ENCODE measurements at places on chromosomes 11 and 22. TPM values are rescaled to one million over a fixed set of nuclear protein-coding genes. Genes with fewer than 3 reads are reported as not detected.
A peak's percentile ranks its signal among the peaks of the same experiment; 100 is the strongest.

- H3K4me1 ChIP-seq = no peaks in the 10 kb centered on the region
- no peaks in the 10 kb centered on the region for H3K27me3 ChIP-seq
- no peak for DNase-seq
- H3K36me3 ChIP-seq = no peaks in the 10 kb centered on the region
Measured at GRCh38 chr11:92776676-92777075, 192.8 kb upstream of the MTNR1B start.

DNA sequence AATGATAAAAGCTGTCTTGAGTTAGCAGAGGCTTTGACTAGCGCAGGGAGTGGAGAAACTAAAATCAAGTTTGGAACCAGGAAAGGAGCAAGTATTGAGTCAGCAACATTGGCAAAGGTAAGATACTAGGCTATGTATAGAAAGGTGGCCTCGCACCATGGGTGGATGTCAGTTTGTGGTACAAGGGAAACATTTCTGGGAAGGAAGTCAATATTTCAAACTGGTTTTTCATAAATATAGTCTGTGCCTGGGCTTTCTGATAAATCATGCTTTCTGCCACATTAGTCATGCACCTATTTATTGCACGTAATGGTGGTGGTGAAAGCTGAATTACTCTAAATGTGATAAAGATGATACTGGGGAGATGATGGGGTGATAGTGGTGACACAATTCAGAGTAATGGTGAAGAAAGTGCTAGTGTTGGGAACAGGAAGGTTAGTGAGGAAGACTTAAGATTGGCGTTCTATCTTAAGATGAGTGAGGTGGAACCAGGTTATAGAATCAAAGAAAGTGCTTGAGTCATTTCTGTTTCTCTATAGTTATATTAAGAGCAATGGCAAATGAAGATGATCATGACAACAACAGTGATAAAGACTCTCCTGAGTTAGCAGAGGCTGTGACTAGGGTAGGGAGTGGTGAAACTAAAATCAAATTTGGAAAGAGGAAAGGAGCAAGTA is 729.0 kb downstream of the FAM181B start:
- H3K36me3 ChIP-seq = no peaks in the 10 kb centered on the region
- no peak for DNase-seq
- H3K27ac ChIP-seq = no peak overlapping the region
- H3K4me3 ChIP-seq = no peak overlapping the region

DNA sequence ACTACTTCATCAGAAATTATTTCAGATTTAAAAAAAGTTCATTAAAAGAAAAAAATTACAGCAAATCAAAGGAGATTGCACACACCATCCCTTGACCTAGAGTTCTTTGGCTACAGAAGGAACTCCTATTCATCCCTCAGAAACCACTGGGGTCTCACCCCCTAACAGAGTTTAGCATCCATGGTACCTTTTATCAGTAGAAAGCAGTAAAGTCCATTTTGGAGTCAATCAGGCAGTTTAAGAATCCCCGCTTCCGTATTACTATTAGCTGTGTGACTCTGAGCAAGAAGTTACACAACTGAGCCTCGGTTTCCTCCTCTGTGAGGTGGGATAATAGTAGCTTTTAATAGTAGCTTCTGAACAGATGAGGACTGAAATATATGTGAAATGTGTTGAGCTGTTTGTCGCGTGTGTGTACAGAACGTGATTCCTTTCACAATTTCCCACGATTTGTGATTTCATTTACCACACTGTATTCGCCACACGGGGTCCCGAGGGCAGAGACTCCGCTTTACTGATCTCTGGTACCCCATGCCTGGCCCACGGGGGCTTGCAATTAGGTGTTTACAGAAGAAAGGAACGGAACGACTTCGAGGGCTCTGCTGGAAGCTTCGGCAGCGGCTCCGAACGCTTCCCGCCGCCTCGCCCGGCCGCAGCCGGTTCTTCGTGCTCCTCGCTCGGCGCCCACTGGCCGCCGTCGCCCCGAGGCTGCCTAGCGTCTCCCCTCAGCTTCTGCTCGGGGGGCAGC is 72.5 kb upstream of the ZBED5 start:
- H3K36me3 ChIP-seq = no peaks in the 10 kb centered on the region
- H3K4me1 ChIP-seq = peaks cover 13% of the 10 kb centered on the region
- H3K4me3 ChIP-seq = peak overlapping the region; percentile 66
- H3K27me3 ChIP-seq = no peaks in the 10 kb centered on the region
- no peak for DNase-seq

GRCh38 chr11:78476066-78476465 is 58.4 kb upstream of the GAB2 start:
- no peak overlapping the region for H3K4me3 ChIP-seq
- H3K36me3 ChIP-seq = peaks cover 4% of the 10 kb centered on the region
- no peaks in the 10 kb centered on the region for H3K4me1 ChIP-seq
- no peak overlapping the region for H3K27ac ChIP-seq
- no peaks in the 10 kb centered on the region for H3K27me3 ChIP-seq

DNA sequence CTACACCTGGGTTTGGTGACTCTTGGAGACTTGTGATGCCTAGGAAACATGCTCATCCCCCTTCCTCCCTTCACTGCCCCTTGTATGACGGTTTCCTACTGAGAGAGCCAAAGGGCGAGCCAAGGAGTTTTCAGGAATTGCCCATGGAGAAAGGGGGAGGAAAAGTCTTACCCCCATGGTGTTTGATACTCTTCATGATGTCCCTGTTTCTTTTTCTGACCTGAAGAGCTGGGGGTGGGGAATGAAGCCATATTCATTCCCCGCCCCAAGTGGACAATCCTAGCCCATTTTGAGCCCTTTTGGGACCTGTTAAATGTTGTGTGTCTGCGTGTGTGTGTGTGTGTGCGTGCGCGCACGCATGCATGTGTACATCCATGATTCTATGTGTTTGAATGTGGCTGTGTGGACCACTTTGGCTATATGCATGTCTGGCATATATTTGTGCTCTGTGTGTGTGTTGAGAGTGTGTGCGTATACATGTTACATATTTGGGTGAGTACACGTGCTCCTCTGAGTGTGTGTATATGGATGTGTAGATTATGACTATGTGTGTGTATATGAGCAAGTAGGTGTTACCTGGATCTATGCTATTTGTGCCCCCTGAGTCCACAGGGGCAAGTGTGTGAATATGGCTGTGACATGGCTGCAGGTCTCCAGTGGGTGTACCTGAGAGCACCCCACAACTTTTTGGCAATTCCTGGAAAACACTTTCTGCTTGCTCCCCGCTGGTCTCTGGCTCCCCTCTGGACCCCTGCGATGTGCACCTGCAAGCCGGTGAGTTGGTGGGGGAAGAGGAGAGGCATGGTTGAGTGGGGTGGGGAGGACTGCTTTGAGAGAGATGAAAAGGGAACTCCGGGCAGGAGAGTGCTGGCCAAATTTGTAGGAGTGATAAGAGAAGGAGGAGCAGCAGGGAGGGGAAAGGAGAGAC is 24.6 kb downstream of the OTOG start:
- no peak overlapping the region for H3K27ac ChIP-seq
- H3K4me3 ChIP-seq = no peak overlapping the region
- no peak for DNase-seq
- H3K27me3 ChIP-seq = peaks cover 4% of the 10 kb centered on the region
- no peaks in the 10 kb centered on the region for H3K4me1 ChIP-seq
- no peaks in the 10 kb centered on the region for H3K36me3 ChIP-seq

DNA sequence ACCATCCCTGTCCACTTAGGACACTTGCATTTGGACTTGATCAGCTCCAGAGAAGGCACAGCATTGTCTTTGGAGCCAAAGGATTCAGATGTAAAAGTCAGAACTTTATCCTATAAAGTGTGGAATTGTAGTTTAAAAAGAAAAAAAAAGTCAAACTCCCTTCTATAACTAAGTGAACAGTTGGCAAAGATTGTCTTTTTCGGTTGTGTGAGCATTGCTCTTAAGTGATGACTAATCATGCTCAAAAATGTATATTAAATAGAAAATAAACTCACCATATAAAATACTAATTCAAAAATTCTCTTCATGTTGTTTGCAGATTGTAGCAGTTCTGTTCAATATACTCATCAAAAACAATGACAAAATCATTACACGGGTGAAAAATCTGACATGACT is 93.8 kb downstream of the ETS1 start:
- peak overlapping the region; percentile 28 for H3K27ac ChIP-seq
- no peak for DNase-seq
- H3K4me1 ChIP-seq = peaks cover 64% of the 10 kb centered on the region
- no peaks in the 10 kb centered on the region for H3K27me3 ChIP-seq
- peaks cover 22% of the 10 kb centered on the region for H3K36me3 ChIP-seq

- H3K36me3 ChIP-seq = peaks cover 7% of the 10 kb centered on the region
- no peaks in the 10 kb centered on the region for H3K4me1 ChIP-seq
- no peak overlapping the region for H3K27ac ChIP-seq
Measured at GRCh38 chr22:35938226-35938625, 90.4 kb downstream of the RBFOX2 start.

GRCh38 chr11:2301631-2302305 is at the start of the genes C11orf21 and TSPAN32:
TSS of gene C11orf21 (minus strand) at chr11:2301918. CDS start at chr11:2301808, 110 bp downstream.
TSS of gene TSPAN32 (plus strand) at chr11:2302013. CDS start at chr11:2302150, 137 bp downstream.
- peak within 1 kb of the TSS; percentile 31 for H3K4me3 ChIP-seq
- H3K27ac ChIP-seq = peak within 1 kb of the TSS; percentile 66
- H3K27me3 ChIP-seq = no peaks in the 10 kb centered on the region
- no peaks in the 10 kb centered on the region for H3K36me3 ChIP-seq

GRCh38 chr11:79080551-79080950 is 360.3 kb downstream of the TENM4 start:
- H3K36me3 ChIP-seq = no peaks in the 10 kb centered on the region
- no peaks in the 10 kb centered on the region for H3K4me1 ChIP-seq
- H3K27ac ChIP-seq = no peak overlapping the region

- peaks cover 29% of the 10 kb centered on the region for H3K4me1 ChIP-seq
- no peak for DNase-seq
- no peaks in the 10 kb centered on the region for H3K36me3 ChIP-seq
Measured at GRCh38 chr11:79439410-79439885, 1.4 kb downstream of the TENM4 start.

DNA sequence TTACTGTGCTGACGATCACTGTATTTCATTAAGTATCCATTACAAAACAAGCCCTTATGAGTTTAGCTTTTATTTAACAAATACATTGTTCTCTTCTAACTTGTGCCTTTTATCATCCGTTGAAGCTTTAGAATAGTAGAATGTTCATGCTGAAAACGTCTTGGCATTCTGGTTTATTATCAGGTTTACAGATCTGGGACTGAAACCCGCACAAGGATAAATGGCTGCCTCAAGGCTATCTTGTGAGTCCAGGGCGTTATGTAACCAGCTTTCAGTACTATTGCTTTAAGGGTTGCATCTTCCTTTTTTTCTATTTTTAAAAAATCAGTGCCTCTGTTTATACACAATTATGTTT is 66.6 kb upstream of the PRODH start:
- no peak overlapping the region for H3K27ac ChIP-seq
- H3K27me3 ChIP-seq = peaks cover 11% of the 10 kb centered on the region
- no peak overlapping the region for H3K4me3 ChIP-seq
- H3K36me3 ChIP-seq = no peaks in the 10 kb centered on the region
- no peaks in the 10 kb centered on the region for H3K4me1 ChIP-seq

DNA sequence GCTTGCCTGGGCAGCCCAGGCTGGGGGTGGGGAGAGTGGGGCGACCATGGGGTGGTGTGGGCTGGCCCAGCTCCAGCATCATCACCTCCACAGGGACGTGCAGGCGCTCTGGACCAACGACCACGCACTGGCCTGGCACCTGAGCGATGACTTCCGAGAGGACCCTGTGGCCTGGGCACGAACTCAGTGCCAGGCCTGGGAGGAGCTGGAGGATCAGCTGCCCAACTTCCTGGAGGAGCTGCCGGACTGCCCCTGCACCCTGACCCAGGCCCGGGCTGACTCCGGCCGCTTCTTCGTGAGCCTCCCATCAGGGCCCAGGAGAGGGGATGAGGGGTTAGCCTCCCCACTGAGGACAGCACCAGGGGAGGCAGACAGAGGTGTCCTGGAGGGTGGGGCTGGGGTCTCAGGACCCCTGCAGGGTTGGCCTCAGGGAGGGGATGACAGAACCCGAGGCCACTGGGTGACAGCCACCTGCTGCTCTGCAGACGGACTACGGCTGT is 3.8 kb downstream of the SUSD2 start:
- no peak overlapping the region for H3K27ac ChIP-seq
- no peak overlapping the region for H3K4me3 ChIP-seq
- peaks cover 16% of the 10 kb centered on the region for H3K4me1 ChIP-seq
- H3K36me3 ChIP-seq = no peaks in the 10 kb centered on the region

- H3K27me3 ChIP-seq = no peaks in the 10 kb centered on the region
- no peaks in the 10 kb centered on the region for H3K36me3 ChIP-seq
- no peak overlapping the region for H3K27ac ChIP-seq
- H3K4me3 ChIP-seq = no peak overlapping the region
- H3K4me1 ChIP-seq = peaks cover 5% of the 10 kb centered on the region
Measured at GRCh38 chr11:69352715-69353319, 58.9 kb downstream of the MYEOV start.

- DNase-seq = no peak
- no peak overlapping the region for H3K4me3 ChIP-seq
- no peak overlapping the region for H3K27ac ChIP-seq
- no peaks in the 10 kb centered on the region for H3K4me1 ChIP-seq
- no peaks in the 10 kb centered on the region for H3K27me3 ChIP-seq
- H3K36me3 ChIP-seq = no peaks in the 10 kb centered on the region
Measured at GRCh38 chr11:23453522-23453921, 593.2 kb upstream of the CCDC179 start.

- no peak for DNase-seq
- peaks cover 17% of the 10 kb centered on the region for H3K4me1 ChIP-seq
- H3K4me3 ChIP-seq = no peak overlapping the region
- H3K27me3 ChIP-seq = no peaks in the 10 kb centered on the region
- H3K36me3 ChIP-seq = no peaks in the 10 kb centered on the region
Measured at GRCh38 chr11:76624500-76625379, 45.8 kb downstream of the LRRC32 start.

GRCh38 chr22:46121523-46122287 is 28.6 kb upstream of the PPARA start:
- no peaks in the 10 kb centered on the region for H3K36me3 ChIP-seq
- DNase-seq = no peak
- H3K27ac ChIP-seq = no peak overlapping the region
- peaks cover 9% of the 10 kb centered on the region for H3K4me1 ChIP-seq
- no peaks in the 10 kb centered on the region for H3K27me3 ChIP-seq

DNA sequence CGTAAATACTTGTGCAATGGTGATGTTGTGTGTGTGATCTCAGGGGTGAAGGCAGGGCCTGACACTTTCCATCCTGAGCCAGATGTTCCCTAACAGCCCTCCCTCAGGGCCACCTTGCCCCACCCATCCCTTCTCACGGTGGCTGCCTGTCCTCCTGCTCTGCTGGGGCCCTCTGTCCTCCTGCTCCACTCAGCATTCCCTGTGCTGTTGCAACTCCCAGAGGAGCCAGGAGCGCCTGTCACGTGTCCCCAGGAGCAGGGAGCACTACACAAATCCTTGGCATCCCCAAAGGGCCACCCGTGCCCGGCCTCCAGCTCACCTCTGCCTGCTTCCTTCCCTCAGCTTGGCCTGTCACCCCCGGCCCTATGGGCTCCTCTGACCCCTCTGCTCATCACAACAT is 10.2 kb upstream of the CSNK1E start:
- H3K36me3 ChIP-seq = no peaks in the 10 kb centered on the region
- H3K4me3 ChIP-seq = no peak overlapping the region
- H3K4me1 ChIP-seq = no peaks in the 10 kb centered on the region
- no peak for DNase-seq
- no peak overlapping the region for H3K27ac ChIP-seq

- no peak overlapping the region for H3K27ac ChIP-seq
- peaks cover 93% of the 10 kb centered on the region for H3K36me3 ChIP-seq
- H3K4me1 ChIP-seq = no peaks in the 10 kb centered on the region
- DNase-seq = no peak
- no peak overlapping the region for H3K4me3 ChIP-seq
- no peaks in the 10 kb centered on the region for H3K27me3 ChIP-seq
Measured at GRCh38 chr11:68912254-68912653, 8.6 kb downstream of the IGHMBP2 start.

The TIMP3 gene
- total RNA-seq = 749 TPM

The SERHL2 gene
- total RNA-seq = 1.2 TPM

The LMO1 gene
- not detected for total RNA-seq

The FGF19 gene
- not detected for total RNA-seq

The MS4A3 gene
- not detected for total RNA-seq

The NPAS4 gene
- total RNA-seq = not detected

The PNPLA2 gene
- 143 TPM for total RNA-seq

The MRGPRX3 gene
- total RNA-seq = not detected

The KRTAP5-11 gene
- total RNA-seq = not detected

The ATXN10 gene
- 125 TPM for total RNA-seq

The DDX25 gene
- total RNA-seq = 0.46 TPM

The OR8D4 gene
- total RNA-seq = not detected
